ENCODE measurements at places on chromosomes 3 and 15.

- H3K4me1 ChIP-seq, result peaks cover 33% of the 10 kb centered on the region
- no peaks in the 10 kb centered on the region for H3K36me3 ChIP-seq
- H3K27me3 ChIP-seq, result no peaks in the 10 kb centered on the region
- no peak overlapping the region for H3K4me3 ChIP-seq
- H3K27ac ChIP-seq, result peak overlapping the region; percentile 64
- no peak for ATAC-seq
Measured at GRCh38 chr3:58018892-58019742, 10.9 kb downstream of the FLNB start.

DNA sequence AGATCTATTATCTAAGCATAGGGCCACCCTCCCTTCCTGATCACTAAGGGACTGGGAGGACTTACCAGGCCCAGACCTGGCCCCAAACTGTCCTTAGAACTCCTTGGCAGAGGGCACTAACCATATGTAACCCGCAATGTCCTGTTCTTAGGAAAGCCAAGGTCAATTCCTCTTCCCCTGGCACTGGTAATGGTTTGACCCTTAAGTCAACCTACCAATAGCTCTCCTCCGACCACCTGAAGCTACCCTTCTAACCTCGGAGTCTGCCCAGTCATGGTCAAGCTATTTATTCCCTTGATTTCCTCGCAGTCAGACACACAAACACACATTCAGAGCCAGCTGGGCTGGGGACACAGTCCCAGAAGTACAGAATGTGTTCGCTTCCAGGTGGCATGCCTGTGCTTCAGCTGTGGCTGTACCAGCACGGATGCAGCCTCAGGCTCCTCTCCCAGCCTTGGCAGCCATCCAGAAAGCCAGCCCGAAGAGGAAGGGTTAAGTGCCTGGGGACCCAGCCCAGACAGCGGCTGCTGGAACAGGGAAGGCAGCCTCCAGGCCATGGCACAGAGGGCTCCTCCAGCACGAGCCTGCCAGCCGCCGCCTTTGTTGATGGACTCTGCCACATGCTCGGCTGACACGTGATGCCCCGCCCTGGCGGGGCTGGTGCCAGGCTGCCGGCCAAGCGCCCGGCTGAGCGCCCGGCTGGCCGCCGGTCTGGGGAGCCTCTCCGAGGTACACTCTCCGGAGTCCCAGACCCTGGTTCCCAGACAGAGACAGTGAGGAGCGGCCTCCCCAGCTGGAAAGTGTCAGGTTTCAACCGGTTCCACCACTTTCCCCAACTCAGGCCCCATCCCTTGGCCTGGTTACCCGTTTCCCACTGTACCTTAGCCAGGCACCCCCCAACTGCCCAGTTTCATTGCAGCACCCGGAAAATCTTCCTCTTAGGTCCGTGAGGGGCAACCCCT lies 5.5 kb downstream of the BMF start:
- ATAC-seq, result no peak
- peak overlapping the region; percentile 91 for H3K27ac ChIP-seq
- peaks cover 81% of the 10 kb centered on the region for H3K36me3 ChIP-seq
- H3K4me1 ChIP-seq, result peaks cover 92% of the 10 kb centered on the region
- H3K4me3 ChIP-seq, result peak overlapping the region; percentile 81

GRCh38 chr3:186680869-186681268 lies 15.1 kb downstream of the HRG start:
- H3K27me3 ChIP-seq, result peaks cover 56% of the 10 kb centered on the region
- no peaks in the 10 kb centered on the region for H3K4me1 ChIP-seq
- peaks cover 7% of the 10 kb centered on the region for H3K36me3 ChIP-seq
- no peak for ATAC-seq

DNA sequence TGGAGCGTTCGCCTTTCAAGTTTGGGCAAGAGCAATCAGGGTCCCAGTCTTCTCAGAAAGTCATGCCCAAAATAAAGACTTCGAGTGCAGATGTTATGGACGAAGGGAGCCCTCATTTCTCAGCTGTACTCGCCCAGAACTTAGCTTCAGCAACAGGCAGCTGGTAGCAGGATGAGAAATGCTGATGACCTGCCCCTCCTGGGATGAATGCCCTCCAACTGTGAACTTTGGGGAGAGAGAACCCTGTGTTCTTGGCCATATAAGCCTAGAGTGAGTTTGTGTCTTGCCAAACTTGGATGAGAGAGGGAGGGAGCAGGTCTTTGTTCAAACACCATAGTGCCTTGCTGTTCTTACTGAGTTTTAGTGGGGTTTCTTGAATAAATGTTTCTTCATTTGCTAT lies 400.3 kb downstream of the LRTM1 start:
- H3K4me1 ChIP-seq, result no peaks in the 10 kb centered on the region
- H3K27me3 ChIP-seq, result no peaks in the 10 kb centered on the region
- no peak overlapping the region for H3K27ac ChIP-seq
- H3K4me3 ChIP-seq, result no peak overlapping the region

DNA sequence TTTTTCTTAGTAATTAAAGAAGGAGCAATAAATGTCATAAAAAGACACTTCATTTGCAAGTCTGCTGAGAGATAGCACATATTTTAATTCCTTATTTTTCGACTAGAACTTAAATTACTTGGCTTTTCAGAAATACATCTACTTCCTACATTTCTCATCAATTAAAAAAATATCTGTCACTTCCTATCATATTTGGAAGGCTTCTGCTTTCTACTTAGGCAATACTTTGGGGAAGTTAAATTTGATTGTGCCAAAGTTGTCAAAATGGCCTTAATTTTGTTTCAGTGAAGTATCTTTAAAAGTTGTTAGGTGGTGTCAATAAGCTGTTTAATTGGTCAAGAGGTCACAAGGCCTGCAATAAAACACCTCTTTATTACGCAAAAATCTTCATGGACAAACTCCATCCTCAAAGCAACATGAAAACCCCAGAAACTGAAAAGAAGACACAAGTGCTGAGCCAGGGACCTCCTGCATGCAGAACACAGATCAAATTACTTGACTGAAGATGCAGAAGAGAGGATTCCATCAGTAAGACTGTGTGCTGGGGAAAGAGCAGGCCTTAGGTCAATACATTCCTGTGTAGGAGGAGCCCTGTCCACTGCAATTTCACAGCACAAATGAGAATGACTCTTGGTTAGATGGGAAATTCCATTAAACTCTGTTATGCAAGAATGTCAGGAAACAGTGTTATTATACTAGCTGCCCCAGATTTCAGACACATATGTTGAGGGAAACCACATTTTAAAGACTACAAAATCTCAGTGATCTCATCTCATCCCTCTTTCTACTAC lies 48.0 kb upstream of the FSTL1 start:
- H3K4me1 ChIP-seq, result no peaks in the 10 kb centered on the region
- H3K27me3 ChIP-seq, result no peaks in the 10 kb centered on the region
- no peaks in the 10 kb centered on the region for H3K36me3 ChIP-seq

- peak within 1 kb of the TSS; percentile 97 for H3K4me3 ChIP-seq
- H3K36me3 ChIP-seq, result peaks cover 21% of the 10 kb centered on the region
- H3K4me1 ChIP-seq, result peaks cover 51% of the 10 kb centered on the region
Measured at GRCh38 chr3:51384726-51385473, at the start of gene MANF. Gene MANF (plus strand): TSS chr3:51385291. CDS start chr3:51385343, 52 bp downstream.

All from stimulated activated memory B cell treated with anti-CD40 and anti-IgM and Interleukin-4, amounts not matched to agents 10 μg/mL and 1 μg/mL and 100 μg/mL, for 72 hours (primary cell).